ENCODE measurements at places on chromosomes 2 and 18. TPM values are rescaled to one million over a fixed set of nuclear protein-coding genes. Genes with fewer than 3 reads are reported as not detected.

DNA sequence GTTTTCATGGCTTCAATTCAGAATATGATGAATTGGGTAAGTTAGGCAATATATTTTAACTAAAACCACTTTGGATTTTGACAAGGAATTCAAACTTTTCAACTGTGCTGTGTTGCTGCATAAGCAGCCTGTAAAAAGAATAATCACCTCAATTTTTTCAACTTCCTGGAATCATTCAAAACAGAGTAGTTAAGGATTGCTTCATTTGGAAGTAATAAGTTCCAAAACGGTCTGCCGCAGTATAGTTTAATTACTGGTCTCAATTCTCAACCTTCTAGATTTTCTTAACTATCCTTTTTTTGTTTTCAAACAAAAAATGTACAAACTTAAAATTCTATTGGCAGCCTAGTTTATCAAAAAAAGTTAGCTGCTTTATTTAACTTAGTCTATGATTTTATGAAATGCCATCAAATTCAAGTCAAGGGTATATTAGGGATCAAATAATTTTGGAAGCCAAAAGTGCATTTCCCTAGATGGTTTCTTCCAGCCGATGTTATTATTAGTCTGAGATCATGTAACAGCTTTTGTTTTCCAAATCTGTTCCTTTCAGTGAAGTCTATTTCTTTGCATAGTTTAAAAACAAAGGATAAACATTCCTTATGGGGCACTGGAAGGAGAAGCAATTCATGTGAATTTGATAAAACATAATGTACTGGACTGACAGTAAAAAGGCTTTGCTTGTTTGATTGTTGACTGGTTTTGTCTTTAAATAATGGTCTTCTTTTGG is 76.1 kb upstream of the ETAA1 start:
- DNase-seq: no peak

GRCh38 chr18:48551100-48551499 is 12.3 kb downstream of the CTIF start:
- DNase-seq: no peak

GRCh38 chr2:199739413-199740110 is 111.4 kb downstream of the FTCDNL1 start:
- peak; percentile 71 for DNase-seq

GRCh38 chr2:25551316-25551715 is 122.1 kb downstream of the DTNB start:
- no peak for DNase-seq

Gene GKN1
- not detected for total RNA-seq

Gene NXPH2
- total RNA-seq: 0.57 TPM

Gene RESP18
- not detected for total RNA-seq

Gene GRB14
- total RNA-seq: 41.7 TPM
